Muscle of back (tissue), 13 donors: ENCODE measurements at places on chromosomes 11 and 22. TPM values are rescaled to one million over a fixed set of nuclear protein-coding genes. Genes with fewer than 3 reads are reported as not detected.

- DNase-seq = no peak
These were observed 605 bp upstream of the RAPSN start for GRCh38 chr11:47449541-47449940.

VSTM5 gene
- polyA plus RNA-seq = 0.36 TPM

DNA sequence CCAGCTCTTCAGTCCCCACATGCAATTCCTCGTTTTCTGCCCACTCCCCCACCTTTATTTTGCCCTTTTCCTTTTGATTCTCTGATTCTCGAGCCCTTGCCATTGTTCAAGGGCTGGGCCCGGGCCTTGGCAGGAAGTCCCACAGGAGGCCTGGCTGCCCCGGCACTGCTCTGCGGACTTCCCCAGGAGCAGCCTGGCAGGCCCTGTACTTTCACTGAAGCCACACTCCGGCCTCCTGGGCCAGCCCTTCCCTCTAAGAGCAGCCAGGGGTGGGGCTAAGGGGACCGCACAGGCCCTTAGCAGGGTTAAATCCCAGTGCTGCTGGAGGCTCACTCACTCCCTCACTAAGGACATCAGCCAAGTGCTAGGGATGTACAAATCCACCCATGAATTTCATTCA lies 4.1 kb downstream of the LRRC32 start:
- no peak for DNase-seq

SMDT1 gene
- polyA plus RNA-seq = 156 TPM

TBX10 gene
- polyA plus RNA-seq = not detected

DNA sequence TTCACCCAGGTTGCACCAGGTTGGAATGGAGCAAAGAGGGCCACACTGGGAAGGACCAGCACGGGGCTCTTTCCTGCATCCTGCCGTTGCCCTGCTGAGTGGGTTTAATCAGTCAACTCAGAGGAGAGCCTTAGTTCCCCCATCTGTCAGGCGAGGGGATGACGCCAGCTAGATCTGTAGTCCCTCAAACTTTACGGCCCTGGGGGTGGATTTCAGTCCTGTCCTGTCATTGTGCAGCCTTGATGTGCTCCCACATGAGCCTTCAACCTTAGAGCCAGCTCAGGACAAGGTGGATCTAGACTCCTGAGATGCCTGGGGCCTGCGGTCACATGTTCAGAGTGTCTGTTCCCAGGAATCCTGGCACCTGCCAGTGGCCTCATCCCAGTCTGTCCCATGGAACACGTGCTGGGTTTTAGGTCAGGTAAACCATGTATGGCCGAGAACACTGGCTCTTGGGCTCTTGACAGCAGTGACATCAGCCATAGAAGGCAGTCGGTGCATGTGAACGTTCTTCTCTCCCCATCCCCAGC lies 104.3 kb downstream of the BCR start:
- DNase-seq = no peak

ALDH3B1 gene
- 7.1 TPM for polyA plus RNA-seq

- peak; percentile 8 for DNase-seq
These were observed 385.0 kb downstream of the INSC start for GRCh38 chr11:15499674-15500073.
